ENCODE measurements at places on chromosomes 1 and 21.

DNA sequence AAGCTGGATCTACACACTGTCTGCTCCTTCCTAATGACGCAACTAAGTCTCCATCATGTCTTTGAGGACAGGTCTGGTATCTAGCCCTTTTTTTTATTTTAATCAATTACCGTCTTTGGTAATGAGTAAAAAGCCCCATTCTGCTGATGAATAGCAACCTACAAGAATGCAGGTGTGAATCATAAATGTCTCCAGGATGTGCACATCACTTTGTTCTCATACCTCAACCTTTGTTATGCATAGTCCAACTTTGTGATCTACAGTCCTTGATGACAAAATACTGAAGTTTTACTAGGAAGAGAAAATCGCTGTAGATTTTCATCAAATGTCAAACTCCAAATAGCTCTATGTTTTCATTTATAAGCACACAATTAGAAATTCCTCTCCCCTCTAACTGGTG lies 39.3 kb downstream of the PLPPR5 start:
- DNase-seq = no peak

DNA sequence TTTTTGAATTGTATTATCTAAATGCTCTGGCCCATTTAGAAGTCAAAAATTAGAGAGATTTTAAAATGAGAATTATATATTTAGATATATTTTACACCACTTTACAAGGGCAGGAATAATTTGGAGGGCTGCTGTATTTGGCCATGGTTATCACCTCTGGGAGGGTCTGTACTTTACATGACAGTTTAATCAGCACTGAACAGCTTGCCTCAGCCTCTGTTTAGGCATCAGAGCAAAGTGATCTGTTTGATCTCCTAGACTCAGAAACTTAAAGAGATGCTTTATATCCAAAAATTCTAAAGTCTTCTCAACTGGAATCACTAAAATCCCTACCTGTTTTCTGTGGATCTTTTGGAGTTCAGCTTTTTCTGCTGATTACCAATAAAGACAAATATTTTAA lies 5.4 kb upstream of the SPTA1 start:
- DNase-seq = no peak

- no peak for DNase-seq
Measured at GRCh38 chr1:9759939-9760338, 63.8 kb downstream of the CLSTN1 start.

GRCh38 chr1:189939967-189940366 lies 537.7 kb downstream of the BRINP3 start:
- DNase-seq = no peak

DNA sequence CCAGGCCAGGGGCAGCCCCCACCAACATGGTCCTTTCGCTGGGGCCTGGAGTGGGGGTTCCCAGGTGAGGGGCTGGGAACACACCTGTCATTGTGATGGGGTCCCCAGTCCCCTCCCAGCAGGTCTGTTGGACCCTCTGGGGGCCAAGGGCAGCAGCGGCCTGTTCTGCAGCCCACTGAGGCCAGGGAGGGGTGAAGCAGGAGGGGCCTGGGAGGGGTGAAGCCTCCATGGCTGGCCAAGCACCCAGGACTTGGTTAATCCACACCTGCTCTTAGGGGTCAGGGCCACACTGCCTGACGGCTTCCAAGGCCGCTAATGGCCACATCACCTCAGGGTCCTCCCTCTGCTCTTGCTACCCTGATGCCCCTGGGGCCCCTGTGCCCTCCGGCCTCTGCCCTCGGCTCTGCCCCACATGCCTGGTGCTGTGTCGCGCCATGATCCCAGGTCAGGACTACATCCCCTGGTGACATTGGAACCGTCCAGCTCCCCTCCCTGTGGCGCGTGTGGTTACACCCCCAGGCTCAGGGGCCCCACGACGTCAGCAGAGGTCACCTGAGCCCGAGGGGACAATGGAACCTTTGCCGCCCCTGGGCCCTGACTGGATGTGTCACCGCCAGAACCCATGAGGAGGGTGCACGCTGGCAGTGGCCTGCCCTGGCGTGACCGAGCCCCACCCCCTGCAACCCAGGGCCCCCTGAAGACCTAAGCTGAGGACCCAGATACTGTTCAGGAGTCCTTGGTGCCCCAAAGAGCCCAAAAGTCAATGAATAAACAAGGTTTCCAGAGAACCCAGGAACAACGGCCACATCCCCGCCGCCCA lies 7.0 kb downstream of the TNFRSF18 start:
- DNase-seq = peak; percentile 71

GRCh38 chr21:36688324-36688723 lies 10.6 kb upstream of the SIM2 start:
- DNase-seq = no peak

DNA sequence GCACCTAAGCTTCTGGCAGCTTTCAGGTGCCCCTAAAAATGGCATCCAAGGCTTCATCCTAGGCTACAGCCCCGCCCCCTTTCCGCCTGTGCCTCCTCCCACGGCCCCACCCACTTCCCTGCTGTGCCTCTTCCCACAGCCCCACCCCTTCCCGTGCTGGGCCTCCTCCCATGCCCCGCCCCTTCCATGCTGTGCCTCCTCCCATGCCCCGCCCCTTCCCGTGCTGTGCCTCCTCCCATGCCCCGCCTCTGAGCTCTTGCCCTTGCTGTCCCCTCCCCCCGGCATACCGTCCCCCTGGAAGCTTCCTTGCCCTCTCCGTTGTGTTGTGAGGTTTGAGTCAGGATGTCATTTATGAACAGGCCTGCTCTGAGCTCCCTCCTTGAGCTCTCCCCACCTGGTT lies 228.5 kb upstream of the AJAP1 start:
- peak; percentile 94 for DNase-seq

GRCh38 chr1:193705554-193705981 lies 519.2 kb upstream of the B3GALT2 start:
- DNase-seq = no peak

- no peak for DNase-seq
Measured at GRCh38 chr1:25033828-25034705, 104.0 kb upstream of the RUNX3 start.

GRCh38 chr1:10146391-10146790 lies 64.0 kb upstream of the KIF1B start:
- no peak for DNase-seq

DNA sequence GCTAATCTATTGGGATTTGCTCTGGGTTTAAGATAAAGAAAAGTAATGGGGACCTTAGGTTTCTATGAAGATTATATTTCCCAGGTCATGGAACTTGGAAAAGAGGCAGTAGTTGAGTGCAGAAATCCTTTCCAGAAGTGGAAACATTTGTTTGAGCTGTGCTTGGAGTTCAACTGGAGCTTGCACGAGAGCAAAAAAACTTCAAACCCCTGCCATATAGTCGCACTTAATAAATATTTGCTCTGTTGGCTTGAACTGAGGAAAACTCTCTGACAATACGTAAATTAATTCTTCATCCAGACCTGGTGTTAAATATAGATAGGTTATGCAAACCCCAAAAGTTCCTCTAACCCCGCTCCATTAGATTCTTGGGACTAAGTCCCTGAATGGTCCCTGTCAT lies 52.8 kb upstream of the COL24A1 start:
- DNase-seq = no peak

GRCh38 chr1:203170625-203171330 lies 4.8 kb downstream of the MYBPH start:
- no peak for DNase-seq

DNA sequence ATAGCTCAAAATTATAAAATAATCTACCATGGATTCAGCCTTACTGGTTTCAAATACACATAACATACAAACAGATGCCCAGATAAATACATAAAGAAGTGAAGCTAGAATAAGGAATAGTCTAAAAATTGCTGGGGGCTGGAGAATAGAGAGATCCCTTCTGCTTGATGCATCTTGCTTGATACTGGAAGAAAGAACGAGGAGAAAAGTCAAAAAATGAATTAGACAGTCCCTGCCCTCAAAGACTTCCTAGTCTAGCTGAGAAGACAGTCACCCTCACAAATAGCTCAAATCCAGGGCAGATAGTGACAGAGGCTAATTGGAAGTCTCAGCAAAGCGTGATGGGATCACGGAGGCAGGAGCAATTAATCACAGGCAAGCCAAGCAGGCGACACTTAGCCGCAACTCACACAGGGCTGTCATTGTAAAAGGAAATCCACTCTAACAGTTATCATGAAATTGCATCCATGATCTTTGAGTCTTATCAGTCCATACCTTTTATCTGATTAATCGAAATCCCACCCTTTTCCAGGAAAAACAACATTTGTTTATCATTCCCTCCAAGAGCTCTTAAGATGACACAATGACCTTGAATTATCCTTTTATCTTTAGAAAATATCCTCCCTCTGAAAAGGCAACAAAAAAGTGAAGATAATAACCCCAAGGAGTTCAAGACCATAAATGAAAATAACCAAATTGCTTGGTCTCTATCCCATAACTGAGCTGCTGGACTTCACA lies 59.7 kb upstream of the TIAM1 start:
- no peak for DNase-seq

DNA sequence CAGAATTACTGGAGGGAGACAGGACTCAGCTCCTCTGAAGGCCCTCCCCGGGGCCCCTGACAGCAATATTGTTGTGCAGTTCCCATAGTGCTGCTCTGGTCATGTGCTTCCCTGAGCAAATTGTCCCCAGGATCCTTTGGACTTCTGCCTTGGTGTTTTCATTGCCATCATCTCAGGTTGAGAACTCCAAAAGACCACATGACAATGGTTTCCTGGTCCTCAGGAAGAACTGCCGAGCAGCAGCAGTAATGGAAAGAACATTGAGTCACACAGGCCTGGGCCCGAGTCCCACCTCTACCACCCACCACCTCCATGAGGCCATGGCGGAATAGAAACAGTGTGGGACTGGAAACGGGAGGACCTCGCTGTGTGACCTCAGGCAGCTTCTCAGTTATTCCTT lies 6.3 kb upstream of the CTTNBP2NL start:
- DNase-seq = no peak

- DNase-seq = no peak
Measured at GRCh38 chr1:147631839-147632238, 38.5 kb downstream of the ACP6 start.

DNA sequence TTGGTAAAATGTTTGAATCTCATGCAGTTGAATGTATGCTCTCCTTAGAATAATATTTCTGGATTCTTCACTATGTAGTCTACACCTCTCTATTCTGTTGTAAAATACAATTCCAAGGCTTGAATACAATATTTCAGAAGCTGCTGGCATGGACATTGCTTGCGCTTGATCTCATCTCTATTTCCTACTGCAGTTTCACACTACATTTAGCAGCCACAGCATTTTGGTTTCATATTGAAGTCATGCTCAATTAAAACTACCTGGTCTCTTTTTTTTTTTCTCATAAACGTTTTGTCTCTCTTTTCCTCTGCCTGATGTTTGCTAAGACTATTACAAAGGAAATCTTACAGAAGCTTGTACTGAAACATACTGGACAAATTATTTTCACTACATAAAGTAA lies 631.0 kb upstream of the TMPRSS15 start:
- no peak for DNase-seq

DNA sequence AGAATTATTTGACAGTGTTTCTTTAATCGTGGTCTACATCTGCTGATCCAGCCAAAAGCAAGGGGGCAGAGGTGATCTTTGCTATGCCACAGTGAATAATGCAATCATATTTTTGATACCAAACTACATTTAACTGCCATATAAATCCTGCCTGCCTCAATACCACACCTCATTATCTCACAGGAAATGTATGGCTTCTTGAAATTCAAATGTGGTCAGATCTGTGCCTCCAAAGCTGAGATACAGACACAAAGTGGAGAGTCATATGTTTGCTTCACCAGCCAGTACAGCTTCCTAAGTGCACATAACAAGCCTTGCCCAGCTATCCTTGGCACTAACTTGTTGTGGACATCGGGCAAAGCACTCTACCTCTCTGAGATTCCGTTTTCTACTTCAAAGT lies 250.0 kb upstream of the NFIA start:
- no peak for DNase-seq

GRCh38 chr1:4002061-4002521 lies 102.0 kb upstream of the C1orf174 start:
- DNase-seq = peak; percentile 47

DNA sequence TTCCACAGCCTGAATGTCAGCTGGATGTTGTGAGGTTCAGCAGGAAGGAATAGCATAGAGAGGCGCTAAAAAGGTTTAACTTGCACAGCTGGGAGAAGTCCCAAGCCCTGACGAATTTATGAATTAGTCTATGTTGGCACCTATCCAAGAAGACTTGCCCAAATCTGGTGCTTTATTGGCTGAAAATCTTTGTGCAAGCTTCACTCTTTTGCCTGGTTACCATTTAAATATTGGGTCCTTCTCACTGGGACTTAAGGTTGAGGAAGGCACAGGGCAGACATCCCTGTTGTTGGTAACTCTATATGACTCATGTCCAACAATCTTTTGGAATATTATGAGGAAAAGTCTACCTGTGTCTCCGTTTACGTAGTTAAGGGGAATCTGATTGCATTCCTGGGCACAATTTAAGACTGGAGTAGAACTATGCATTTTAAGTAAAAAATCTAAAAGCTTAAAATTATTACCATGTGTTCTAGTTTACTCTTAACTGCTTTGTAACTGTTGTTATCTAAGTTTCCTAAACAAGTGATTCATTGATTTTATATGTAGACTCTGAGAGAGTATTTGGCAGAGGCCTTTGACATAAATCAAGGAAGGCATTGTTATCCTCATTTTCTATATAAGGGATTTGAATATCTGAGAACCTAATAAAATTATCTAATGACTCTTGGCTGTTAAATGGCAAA lies 181.7 kb upstream of the DPYD start:
- no peak for DNase-seq

- DNase-seq = no peak
Measured at GRCh38 chr21:10272216-10272615, 249.2 kb upstream of the TPTE start.

- no peak for DNase-seq
Measured at GRCh38 chr1:75908717-75909152, 23.5 kb downstream of the ASB17 start.

- DNase-seq = peak; percentile 80
Measured at GRCh38 chr1:21262293-21263051, 27.8 kb downstream of the ECE1 start.

DNA sequence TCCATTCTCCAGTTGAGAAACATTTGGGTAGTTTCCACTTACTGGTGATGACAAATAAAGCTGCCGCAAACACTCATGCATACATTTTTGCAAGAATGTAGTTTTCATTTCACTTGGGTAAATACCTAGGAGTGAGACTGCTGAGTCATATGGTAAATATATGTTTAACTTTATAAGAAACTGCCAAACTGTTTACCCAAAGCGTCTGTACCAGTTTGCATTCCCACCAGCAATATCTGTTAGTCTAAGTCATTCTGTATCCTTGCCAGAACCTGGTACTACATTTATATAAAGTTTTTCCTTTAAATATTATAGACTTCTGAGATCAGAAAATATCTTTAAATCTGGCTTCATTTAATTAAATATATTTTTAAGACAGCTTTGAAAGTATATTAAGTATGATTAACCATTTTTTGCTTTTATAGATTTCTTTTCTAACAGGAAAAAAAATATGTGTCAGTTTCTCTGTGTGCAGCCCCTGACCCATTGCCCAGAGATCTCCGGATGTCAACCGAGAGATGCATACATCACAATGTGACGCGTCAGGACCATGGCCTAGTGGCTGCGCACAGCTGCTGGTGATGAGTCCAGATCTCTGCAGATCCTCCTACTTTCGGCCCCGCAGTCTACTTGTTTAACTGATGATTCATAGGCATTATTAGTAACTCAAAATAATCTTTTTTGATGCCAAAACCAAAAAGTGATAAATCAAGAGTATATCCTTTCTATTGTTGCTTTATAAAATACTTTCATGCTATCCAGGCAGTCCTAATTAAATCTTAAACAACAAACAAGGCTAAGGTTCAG lies 227.1 kb upstream of the MAP1LC3C start:
- no peak for DNase-seq

Measured in H7 (cell line).